ENCODE measurements at places on chromosomes 7 and 10.

- DNase-seq: peak; percentile 85
These were observed 107.2 kb downstream of the SPDYE5 start for GRCh38 chr7:75599244-75599781.

- DNase-seq: no peak
These were observed 671.0 kb upstream of the FZD8 start for GRCh38 chr10:36313142-36313541.

DNA sequence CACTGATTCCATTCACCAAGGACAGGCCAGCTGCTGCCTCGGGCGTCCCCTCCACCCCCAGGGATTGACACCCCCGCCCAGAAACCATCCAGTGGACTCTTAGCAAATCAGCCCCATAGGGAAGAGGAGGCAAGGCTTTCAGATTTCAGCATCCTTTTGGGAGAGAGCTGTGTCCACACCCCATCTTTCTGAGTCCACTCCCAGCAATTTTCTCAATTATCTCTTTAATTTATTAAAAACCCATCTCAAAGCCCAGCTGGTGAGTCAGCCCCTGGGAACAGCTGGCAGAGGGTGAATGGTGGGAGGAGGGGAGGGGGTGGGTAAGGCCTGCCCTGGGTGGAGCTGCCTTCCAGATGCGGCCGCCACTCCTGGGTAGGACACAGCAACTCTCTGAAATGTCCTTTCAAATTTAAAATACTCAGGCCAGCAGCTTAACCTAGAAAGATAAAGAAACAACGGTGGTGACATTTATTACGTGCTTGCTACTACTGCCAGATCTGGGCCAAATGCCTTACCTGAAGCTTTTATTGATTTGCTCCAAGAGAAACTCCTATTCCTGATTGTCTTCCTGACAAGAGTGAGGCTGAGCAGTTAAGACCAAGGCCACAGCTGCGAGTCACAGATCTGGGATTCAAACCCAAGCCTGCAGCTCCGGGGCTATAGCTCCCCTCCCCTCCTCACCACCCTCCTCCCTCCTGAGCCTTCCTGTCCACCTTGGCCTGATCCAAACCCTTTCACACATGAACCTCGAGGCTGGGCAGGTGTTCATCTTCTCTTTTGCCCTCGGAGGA, 120.4 kb downstream of the RGS10 start:
- no peak for DNase-seq

DNA sequence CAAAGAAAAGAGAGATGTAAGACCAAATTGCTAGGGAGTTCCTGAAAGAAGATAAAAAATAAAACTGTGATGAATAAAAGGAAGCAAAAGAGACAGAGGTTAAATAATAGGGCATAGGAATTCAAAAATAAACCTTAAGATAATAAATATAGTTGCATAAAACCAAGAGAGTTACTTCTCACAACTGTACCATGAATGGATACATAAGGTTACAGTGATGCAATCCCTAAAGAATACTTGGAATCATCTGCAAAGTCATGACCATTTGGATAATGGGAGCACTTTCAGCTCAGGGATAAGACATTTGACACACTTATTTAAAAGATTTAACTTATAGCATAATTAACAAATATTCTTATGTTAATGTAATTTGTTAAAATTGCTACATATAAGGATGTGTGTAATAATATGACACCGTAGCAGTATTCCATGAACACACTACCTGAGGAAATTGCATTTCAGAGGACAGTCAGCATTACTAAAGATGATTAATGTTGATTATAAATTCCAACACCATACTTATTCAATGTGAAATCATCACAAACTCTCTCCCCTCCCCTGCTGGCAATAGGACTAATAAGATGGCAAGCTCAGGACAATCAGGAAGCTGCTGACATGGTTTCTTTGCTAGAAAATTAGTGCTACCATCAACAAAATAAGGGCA, 202.1 kb upstream of the AKR1E2 start:
- no peak for DNase-seq

- no peak for DNase-seq
These were observed 26.4 kb upstream of the SRGN start for GRCh38 chr10:69061305-69062161.

DNA sequence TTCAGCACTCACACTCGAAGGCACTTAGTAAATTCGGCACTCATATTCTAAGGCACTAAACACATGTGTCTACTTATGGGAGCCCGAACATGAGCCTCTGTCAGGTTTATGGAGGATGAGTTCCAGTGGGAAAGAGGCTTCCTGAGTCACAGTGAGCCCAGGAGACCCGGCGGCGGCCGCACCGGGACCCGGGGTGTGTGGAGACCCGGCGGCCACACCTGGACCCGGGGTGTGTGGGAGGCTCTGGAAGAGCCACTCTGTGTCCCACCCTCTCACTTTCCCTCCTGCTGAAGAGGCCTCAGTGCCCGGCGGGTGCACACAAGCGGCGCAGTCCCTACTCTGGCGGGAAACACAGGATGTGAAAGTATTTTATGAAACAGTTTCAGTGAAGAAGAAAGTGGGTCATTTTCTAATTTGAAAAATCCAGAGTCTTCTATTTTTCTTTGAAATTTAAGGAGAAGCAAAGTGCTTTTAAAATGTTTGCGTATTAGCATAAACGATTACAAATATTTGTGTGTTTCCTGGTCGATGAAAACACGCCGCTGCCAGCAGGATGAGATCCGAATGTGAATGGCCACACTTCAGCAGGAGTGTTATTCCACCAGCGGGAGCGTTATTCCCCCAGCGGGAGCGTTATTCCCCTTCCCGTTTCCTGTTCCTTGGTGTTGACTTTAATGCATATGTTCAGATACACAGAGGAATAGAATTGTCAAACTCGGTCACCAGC, 625.1 kb downstream of the DNAJB6 start:
- DNase-seq: peak; percentile 41

DNA sequence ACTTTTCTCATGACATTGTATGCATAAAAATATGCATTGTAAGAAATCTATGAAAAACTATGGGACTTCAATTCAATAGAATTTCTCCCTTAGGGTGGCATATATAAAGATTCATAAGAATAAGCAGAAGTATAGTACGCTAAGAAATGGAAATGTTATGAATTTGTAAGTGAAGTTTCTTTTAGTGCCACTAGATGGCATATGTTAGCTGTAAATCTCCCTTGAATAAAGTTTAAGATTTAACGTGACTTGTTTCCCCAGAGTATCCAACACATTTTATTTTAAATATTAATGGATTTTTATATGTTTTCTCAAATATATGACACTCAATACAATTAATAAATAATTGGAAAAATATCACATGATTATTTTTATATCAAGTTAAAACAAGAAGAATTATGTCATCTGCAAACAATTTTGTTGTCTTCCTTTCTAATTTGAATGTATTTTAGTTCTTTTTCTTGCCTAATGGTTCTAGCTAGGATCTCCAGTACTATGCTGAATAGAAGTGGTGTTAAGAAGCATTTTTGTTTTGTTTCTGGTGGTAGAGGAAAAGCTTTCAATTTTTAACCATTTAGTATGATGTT, 287.2 kb downstream of the HGF start:
- no peak for DNase-seq

- peak; percentile 22 for DNase-seq
These were observed 447.8 kb upstream of the C7orf33 start for GRCh38 chr7:148142660-148143248.

- no peak for DNase-seq
These were observed 534.6 kb upstream of the NRP1 start for GRCh38 chr10:33869028-33869427.

DNA sequence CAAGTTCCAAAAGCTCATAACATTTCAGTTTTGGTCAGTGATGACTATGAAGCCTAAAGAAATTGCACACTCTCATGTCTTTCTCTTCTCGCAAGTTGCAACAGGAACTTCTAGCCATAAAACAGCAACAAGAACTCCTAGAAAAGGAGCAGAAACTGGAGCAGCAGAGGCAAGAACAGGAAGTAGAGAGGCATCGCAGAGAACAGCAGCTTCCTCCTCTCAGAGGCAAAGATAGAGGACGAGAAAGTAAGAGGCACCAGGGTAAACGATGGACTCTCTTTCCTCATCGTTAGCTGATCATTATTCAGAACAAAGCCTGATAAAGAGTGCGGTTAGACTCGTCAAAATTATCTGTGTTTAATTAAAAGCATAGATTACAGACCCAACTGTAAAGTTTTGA, 94.7 kb downstream of the HDAC9 start:
- DNase-seq: no peak

DNA sequence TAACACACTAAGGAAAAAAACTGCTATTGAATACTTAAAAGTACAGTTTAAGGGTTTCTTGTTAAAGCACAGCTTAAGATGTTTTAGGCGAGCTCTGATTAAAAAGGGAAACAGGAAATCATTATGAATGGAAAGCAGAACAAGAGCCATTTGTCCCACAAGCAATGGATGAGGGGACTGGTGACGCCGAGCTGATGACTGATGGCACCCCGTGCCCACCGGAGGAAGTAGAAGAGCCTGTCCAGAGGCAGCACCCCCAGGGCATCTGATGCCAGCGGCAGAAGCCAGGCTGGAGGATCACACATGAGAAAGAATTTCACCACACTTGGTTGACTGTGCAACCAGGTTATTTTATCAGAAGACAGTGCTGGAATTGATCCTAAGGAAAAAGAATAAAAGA, 15.0 kb upstream of the INSIG1 start:
- DNase-seq: no peak

DNA sequence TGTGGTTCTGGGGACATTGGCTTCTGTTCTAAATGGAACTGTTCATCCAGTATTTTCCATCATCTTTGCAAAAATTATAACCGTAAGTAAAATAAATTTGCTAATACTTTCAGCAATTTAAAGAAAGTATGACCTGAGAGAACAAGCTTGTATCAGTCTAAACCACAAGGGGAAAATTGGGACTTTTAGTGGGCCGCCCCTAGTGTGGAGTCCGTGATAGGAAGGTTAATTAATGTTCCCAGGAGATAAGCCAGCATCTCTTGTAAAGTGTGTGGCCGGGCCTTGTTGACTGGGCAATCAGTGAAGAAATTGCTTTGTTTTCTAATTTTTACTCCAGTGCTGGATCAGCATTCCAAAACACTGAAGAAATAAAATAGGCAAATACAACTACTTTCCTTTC, 83.0 kb downstream of the ABCB5 start:
- no peak for DNase-seq
